ENCODE measurements at places on chromosomes 7 and 10.

DNA sequence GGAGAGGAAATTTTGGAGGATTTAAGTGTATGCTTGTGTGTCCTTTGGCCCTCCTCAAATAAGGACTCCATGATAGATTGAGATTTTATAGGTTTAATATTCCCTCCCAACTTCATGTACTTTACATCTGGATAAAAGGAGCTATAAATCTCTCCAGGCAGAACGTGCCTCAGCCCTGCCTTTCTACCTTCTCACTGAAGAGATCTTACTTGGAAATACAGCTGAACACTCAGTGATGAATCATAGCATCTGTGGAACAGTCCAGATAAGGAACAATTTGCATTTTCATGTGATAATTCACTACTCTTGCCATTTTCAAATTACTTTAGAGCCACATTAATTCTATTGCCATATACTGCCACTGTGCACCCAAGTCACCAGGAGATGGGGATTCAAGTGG is 364.6 kb upstream of the PODXL start:
- H3K27ac ChIP-seq = no peak overlapping the region
- no peaks in the 10 kb centered on the region for H3K4me1 ChIP-seq
- H3K36me3 ChIP-seq = no peaks in the 10 kb centered on the region
- no peak for DNase-seq

DNA sequence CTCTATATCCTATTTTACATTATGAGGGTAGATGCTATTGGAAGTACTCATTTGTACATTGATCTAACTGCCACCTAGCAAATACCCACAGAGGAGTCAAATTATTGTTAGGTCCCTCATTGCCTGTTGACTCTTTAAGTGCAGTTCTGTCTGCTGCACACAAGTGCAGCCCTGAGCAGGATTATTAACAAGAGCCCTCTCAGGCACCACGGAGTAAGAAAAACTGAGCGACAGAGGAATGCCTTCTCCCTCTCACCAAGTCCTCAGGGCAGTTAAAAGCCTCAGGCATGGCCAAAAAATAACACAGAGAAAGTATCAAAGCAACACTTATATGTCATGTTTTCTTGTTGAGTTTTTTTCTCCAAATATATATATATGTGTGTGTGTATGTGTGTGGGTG is 340.0 kb upstream of the NRG3 start:
- no peaks in the 10 kb centered on the region for H3K36me3 ChIP-seq
- H3K27me3 ChIP-seq = no peaks in the 10 kb centered on the region
- DNase-seq = no peak

DNA sequence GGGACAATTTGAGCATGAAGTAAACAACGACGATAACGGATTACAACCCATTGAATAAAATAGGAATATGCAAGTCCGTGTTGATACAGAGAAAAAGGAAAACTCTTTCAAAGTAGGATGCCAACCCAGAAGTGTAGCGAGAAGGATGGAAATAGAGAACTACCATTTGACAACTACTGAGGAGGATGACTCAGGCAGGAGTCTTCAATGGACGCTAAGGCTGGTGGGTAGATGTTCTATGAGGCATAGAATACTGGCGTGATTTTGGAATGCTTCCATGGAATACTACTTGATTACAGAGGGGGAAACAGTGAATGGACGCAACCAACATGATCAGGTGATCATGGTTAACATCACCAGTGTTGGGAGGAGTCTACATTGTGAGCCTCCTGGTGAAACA is 828 bp upstream of the CFAP70 start:
- no peaks in the 10 kb centered on the region for H3K4me1 ChIP-seq
- H3K4me3 ChIP-seq = no peak overlapping the region
- H3K36me3 ChIP-seq = no peaks in the 10 kb centered on the region
- peak; percentile 2 for DNase-seq
- no peak overlapping the region for H3K27ac ChIP-seq

DNA sequence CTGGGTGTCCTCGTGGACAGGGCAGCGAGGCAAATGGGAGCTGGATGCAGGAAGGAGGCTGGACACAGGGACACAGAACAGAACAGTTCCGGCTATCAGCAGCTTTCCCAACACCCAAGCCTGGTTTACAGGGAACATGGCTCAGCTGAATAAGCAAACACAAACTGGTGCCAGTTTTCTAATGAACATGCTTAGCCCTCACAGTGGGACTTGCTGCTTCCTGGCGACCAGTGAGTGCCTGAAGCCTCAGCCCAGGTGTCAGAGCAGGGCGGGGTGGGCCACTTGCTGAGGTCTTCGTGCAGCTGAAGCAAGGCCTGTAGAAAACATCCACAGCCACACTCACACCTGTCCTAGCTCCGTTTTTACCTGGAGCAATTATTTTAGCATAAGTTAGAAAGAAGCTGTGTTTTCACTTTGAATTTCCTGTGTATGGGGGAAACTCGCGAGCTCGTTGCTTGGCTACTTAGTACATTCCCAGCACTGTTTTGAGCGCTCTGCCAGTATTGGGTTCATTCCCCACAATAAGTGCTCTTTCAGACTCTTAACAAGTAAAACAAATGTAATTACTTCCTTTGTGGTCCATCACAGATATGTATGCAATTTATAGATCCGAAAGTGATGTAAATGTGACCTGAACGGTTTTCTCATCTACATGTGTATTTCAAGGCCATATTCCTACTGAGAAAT is 261.2 kb upstream of the SHH start:
- H3K4me3 ChIP-seq = no peak overlapping the region
- no peak for DNase-seq
- no peak overlapping the region for H3K27ac ChIP-seq
- no peaks in the 10 kb centered on the region for H3K27me3 ChIP-seq
- no peaks in the 10 kb centered on the region for H3K4me1 ChIP-seq

GRCh38 chr10:27730041-27730440 is 15.6 kb downstream of the MKX start:
- H3K4me1 ChIP-seq = no peaks in the 10 kb centered on the region
- no peak overlapping the region for H3K4me3 ChIP-seq
- H3K27ac ChIP-seq = no peak overlapping the region
- no peak for DNase-seq
- H3K36me3 ChIP-seq = no peaks in the 10 kb centered on the region
- H3K27me3 ChIP-seq = no peaks in the 10 kb centered on the region

GRCh38 chr10:5894873-5895272 is 4.8 kb downstream of the FBH1 start:
- H3K36me3 ChIP-seq = peaks cover 4% of the 10 kb centered on the region
- H3K27me3 ChIP-seq = no peaks in the 10 kb centered on the region
- no peak overlapping the region for H3K27ac ChIP-seq
- peaks cover 4% of the 10 kb centered on the region for H3K4me1 ChIP-seq

DNA sequence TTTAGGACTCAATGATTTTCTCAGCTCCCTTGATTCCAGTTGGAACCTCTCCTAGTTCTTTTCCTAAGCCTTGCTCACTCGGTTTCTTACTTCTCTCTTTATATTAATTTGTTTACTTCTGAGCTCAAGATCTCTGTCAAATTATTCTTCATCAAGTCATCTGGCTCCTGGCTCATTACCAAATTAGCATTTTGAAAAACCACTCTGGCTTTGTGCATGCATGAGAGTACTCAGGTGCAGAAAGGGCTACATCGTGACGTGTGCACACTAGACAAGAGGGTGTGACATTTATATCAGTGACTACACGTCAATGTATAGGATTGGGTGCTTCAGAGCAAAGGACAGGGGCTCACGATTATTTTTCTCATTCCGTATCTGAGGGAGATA is 645.7 kb upstream of the DPP6 start:
- no peak for DNase-seq
- no peaks in the 10 kb centered on the region for H3K27me3 ChIP-seq
- H3K4me3 ChIP-seq = no peak overlapping the region
- H3K27ac ChIP-seq = no peak overlapping the region

GRCh38 chr10:58981846-58982245 is 194.6 kb upstream of the PHYHIPL start:
- peak; percentile 91 for DNase-seq
- no peaks in the 10 kb centered on the region for H3K36me3 ChIP-seq
- H3K27ac ChIP-seq = no peak overlapping the region
- no peak overlapping the region for H3K4me3 ChIP-seq

DNA sequence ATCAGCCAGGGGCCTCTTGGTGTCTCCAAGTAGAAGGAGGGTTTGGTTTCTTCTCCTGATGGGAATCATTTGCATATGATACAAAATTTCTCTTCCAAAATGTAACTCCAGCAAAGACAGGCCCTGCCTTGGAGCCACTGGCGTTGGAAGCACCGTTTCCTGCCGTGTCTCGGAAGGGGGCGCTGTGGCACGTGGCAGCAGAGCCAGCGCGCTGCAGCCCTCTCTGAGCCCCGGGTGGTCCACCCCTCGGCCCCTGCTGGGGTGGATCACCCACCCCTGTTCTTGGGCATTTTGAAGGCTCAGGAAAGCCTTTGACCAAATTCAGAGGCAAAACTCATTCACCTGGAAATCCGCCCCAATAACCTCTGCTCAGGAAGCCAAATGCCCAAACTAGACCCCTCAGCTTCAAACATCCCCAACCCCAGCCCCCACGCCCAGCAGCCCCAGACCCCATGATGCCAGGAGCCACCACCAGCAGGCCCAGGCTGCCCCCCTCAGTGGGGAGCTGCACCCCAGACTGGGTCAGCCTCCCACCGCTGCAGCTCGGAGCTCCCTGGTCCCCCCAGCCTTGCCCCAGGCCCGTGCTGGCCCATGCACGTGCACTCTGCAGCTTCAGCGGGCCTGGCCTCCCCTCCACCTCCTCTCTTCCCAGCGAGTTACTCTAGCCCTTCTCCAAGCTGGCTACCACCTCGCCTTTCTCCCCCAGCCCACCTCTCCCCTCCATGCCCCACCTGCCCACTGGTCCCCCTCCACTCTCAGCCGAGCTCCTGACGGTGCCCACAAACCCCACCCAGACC is 29.5 kb upstream of the ELFN1 start:
- H3K27me3 ChIP-seq = no peaks in the 10 kb centered on the region
- no peaks in the 10 kb centered on the region for H3K36me3 ChIP-seq
- no peaks in the 10 kb centered on the region for H3K4me1 ChIP-seq
- no peak for DNase-seq
- H3K4me3 ChIP-seq = no peak overlapping the region

DNA sequence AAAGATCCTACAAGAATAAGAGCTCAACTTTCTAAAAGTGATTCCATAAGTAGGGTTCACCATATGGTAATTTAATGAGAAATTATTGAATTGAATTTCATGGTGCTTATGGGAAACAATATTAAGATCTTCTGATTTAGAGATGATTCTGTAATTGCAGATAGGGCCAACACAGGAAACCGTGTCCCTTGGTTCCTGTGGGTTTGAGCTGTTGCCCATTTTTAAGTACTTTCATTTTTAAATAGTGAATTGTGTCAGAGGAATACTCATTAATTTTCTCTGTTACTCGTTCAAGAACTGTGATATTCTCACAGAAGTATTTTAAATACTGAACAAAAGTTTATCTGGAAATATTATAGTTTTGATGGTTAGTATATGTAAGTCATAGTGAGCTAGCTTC is 129.2 kb downstream of the SRI start:
- no peak overlapping the region for H3K27ac ChIP-seq
- no peak overlapping the region for H3K4me3 ChIP-seq
- H3K27me3 ChIP-seq = no peaks in the 10 kb centered on the region
- H3K36me3 ChIP-seq = no peaks in the 10 kb centered on the region
- no peak for DNase-seq
- H3K4me1 ChIP-seq = no peaks in the 10 kb centered on the region

Measured in mesendoderm (in vitro differentiated cells).